ENCODE measurements at places on chromosomes 7 and 10. TPM values are rescaled to one million over a fixed set of nuclear protein-coding genes. Genes with fewer than 3 reads are reported as not detected.

Gene DYDC2
- total RNA-seq = 0.97 TPM

Gene PLCE1
- 0.52 TPM for total RNA-seq

Gene LIPK
- total RNA-seq = not detected

Gene PKD2L1
- total RNA-seq = not detected

Gene HPSE2
- total RNA-seq = 0.30 TPM

Gene MMRN2
- 2.7 TPM for total RNA-seq

Gene DUSP5
- 25.1 TPM for total RNA-seq

Gene OR6V1
- total RNA-seq = not detected

DNA sequence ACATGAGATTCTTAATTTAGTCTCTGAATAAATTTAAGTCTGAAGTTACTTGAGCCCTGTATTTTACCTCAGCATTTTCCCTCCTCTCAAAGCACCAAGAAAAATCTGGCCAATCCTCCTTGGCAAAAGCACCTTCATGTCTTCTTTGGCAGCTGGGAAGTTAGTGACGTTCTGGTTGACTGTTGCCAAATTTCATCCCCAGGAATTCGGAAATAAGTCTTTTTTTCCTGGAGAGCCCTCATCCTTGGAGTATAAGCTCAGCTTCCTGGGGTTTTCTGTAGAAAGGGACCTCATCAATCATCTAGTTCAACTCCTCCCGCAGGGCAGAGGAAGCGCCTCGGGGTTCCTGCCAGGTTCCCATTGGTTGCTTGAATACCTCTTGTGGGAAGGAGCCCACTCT, 377.6 kb downstream of the PHTF2 start:
- no peak for DNase-seq

GRCh38 chr7:129095258-129095657, 40.3 kb upstream of the TNPO3 start:
- no peak for DNase-seq

- peak; percentile 73 for DNase-seq
Measured at GRCh38 chr7:25858525-25859411, 293.2 kb upstream of the NFE2L3 start.

- DNase-seq = no peak
Measured at GRCh38 chr10:84356928-84357327, 28.5 kb downstream of the CCSER2 start.

- DNase-seq = no peak
Measured at GRCh38 chr7:119046068-119046467, 821.6 kb downstream of the ANKRD7 start.

GRCh38 chr7:129959471-129960203, 6.9 kb upstream of the UBE2H start:
- no peak for DNase-seq

DNA sequence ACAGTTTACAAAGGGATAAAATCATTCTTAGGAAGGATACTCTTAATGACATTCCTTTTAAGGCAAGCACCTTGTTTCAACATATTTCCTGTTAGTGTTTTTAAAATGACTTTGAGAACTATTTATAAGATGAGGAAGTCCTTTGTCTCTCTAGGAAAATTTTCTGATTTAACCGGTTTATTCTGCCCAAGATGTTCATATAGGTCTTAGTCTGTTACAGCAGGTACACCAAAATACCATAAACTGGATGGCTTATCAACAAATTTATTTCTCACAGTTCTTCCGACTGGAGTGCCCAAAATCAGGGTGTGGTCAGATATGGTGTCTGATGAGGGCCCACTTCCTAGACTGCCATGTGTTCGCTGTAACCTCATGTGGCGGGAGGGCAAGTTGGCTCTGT, 77.9 kb downstream of the GSAP start:
- DNase-seq = no peak

DNA sequence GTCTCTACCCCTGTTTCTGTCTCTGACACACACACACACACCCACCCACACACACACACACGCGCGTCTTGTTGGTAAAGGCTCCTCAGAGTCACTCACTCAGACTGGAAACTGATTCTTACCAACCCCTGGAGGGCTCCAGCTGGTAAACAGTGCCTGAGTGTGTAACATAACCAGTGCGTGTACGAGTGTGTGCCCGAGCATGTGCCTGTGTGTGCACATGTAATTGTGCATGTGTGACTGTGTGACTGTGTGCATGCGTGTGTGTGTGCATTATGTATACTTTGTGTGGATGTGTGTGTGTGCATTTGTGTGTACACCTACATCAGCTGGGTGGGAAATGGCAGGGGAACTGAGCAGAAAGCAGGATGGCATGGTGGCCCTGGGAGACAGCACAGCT, 317.1 kb downstream of the WDR37 start:
- DNase-seq = peak; percentile 17

DNA sequence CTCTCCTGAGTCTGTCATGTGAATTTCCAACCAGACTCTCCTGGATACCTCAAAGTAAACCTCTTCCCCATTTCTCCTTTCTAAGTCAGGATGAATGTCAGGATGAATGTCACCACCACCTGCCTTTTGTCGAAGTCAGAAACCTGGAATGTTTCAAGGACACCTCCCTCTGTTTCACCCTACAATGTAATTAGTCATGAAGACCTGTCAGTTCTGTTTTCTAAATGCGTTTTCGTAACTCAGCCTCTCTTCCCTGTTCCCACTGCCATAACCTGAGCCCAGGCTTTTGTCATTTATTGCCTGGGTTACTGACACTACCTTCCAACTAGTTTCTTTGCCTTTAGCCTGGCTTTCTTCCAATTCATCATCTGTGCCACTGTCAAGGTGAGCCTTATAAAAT, 5.5 kb upstream of the STN1 start:
- DNase-seq = no peak

DNA sequence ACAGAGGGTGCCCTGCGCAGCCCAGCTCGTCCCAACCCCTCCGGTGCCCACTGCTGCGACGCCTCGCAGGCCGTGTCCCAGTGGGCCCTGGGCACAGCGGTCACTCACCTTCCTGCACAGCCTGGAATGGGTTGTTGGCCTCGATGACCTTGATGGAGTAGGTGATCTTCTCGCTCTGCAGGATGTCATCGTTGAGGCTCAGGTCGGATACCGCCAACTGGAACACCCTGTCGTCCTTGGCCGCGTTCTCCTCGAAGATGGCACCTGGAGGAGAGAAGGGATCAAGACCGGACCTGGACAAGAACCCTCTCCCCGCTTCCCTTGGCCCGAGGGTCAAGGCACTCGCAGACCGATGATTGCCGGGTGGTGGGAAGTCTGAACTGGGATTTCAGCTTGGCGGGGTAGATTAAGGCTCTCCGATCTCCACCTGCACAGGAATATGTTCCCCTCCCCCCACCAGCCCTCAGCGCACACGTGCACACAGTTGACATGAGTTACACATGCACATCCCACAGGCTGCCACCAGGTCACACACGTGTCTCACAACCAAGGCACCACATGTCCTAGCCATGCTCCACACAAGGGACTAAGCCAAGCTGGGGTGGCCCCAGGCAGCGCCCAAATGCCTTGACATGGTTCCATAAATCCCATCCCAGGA, 2.6 kb downstream of the GRID1 start:
- no peak for DNase-seq

DNA sequence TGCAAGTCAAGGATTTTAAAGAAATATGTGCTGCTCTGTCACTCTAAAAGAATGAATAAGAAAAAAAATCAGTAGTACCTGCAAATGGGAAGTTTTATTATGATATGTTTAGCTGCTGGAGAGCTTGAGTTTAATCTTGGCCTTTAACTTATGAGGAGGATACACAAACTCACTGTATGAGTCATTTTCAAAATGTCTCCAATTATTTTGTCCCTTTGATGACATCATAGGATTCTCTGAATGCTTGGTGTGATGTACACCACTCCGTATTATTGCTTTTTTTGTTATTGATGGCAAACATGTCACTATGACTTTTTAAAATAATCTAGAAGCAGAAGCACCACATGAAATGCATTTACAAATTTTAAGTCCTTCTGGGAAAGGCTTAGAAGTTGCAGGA, 125.8 kb downstream of the RALA start:
- no peak for DNase-seq

DNA sequence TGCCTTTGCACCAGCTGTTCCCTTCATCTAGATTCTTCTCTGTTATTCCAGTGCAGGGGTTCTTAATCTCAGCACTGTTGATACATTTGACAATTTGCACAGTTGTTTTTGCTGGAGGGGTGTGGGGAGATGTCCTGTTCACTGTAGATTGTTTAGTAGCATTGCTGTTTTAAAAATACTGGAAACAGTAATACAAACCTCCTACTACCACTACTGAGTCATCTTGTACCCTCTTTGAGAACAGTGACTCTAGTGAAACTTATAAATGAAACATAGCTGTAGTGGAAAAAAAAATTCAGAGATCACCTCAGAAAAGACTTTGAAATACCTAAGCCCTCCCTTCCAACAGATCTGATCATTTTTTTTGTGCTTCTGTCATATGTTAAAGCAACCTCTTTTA, 154.8 kb upstream of the TMEM196 start:
- DNase-seq = no peak

DNA sequence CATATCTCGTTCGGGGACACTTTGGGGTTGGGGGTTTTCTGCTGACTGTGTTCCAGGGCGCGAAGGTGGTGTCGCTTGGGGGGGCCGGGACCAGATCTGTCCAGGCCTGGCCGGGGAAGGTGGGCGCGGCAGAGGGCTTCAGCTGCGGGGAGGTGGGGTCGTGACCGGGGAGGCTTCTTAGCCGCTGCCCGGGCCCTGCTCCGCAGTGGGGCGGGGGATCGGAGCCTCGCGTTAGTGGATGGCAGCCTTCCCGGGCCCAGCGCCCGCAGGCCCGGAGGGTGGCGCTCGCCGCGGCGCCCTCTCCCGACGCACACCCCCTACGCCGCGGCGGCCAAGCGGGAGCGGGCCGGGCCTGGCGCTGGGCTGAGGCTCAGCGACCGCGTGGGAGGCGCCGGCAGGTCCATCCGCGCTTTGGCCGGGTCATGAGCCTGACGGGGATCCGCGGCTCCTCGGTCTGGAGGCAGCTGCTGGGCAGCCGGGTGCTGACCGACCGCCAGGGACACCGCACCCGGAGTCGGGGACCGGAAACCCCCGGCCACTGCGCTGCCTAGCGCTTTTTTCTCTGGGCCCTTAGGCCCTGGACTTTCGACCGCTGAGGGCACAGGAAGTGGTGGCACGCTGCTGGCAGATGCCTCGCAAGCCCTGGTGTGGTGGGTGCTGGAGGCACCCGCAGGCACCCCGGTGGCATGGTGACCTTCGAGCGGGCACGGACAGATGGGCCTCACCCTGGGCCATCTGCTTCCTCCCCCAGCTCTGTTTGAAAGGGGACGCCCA, 1.2 kb downstream of the AGAP3 start:
- DNase-seq = peak; percentile 83

GRCh38 chr7:128081351-128081750, 50.1 kb upstream of the LRRC4 start:
- DNase-seq = no peak

DNA sequence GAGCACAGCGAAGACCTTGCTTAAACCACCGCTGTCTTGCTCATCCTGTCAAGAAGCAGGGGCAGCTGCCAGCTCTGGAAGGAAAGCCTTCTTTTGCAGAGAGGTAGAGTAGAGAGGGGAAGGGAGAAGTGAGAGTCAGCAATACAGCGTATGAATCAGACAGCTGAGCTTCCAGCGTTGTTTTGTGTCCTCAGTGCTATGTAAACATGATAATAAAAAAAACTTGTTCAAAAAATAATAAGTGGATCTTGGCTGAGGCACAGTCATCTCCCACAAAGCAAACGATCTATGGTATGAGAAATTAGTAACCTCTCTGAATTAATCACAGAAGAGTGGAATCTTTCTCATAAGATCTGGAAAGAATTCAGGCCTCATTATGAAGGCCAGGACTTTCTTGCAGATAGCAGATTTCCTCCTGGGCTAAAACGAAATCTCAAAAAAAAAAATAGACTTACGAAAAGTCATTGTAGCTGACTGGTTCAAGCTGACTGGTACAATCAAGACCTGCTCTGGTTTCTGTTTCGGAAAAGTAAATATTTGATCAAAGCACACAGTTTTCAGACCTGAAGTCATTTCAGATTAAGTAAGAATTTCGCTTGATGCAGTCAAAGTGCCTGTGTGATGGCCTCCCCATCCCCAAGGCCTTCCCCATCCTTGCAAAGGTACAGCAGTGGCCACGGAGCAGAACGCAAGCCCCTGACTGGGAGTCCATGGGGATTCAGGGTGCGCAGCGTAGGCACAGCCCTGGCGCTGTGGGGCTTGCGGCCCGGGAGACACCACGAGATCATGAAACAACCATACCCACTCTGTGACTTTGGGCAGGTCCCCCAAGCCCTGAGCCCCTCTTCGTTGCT, 29.4 kb downstream of the CHST15 start:
- peak; percentile 28 for DNase-seq

GRCh38 chr10:118568327-118568848, 27.1 kb downstream of the PRLHR start:
- peak; percentile 63 for DNase-seq

GRCh38 chr7:100677308-100678267, 4.0 kb downstream of the GNB2 start:
- peak; percentile 63 for DNase-seq

GRCh38 chr7:19404912-19405329, 259.7 kb upstream of the FERD3L start:
- DNase-seq = no peak

- no peak for DNase-seq
Measured at GRCh38 chr7:25711940-25712339, 440.1 kb upstream of the NFE2L3 start.
